Stimulated activated CD8-positive, alpha-beta memory T cell treated with anti-CD3 and anti-CD28 coated beads, Interleukin-4, amount 100 ng/mL, for 48 hours (primary cell): ENCODE measurements at places on chromosomes 16 and 17.
A peak's percentile ranks its signal among the peaks of the same experiment; 100 is the strongest.

- DNase-seq: no peak
These were observed 2.2 kb upstream of the PSME3 start for GRCh38 chr17:42830971-42831370.

GRCh38 chr17:37134050-37134449, 185.3 kb downstream of the AATF start:
- no peak for DNase-seq

GRCh38 chr17:57324060-57324459, 67.7 kb downstream of the MSI2 start:
- no peak for DNase-seq

GRCh38 chr17:33015716-33016346, 24.2 kb downstream of the SPACA3 start:
- no peak for DNase-seq

DNA sequence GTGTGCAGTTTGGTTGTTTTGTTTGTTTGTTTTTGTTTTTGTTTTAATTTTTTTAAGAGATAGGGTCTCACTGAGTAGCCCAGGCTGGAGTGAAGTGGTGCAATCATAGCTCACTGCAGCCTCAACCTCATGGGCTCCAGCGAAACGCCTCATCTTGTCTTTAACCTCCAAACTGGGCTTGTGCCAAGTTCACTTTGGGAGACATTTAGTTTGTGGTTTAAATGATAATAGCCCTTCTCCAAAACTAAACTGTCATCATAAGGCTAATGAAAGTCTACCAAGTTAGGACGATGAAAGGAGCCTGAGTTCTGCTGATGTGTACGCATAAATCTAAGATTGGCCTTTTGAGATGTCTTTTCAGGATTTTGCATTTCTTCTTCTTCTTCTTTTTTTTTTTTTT, 6.5 kb upstream of the CARD14 start:
- no peak for DNase-seq

GRCh38 chr17:68937890-68938514, 17.2 kb downstream of the ABCA8 start:
- no peak for DNase-seq

DNA sequence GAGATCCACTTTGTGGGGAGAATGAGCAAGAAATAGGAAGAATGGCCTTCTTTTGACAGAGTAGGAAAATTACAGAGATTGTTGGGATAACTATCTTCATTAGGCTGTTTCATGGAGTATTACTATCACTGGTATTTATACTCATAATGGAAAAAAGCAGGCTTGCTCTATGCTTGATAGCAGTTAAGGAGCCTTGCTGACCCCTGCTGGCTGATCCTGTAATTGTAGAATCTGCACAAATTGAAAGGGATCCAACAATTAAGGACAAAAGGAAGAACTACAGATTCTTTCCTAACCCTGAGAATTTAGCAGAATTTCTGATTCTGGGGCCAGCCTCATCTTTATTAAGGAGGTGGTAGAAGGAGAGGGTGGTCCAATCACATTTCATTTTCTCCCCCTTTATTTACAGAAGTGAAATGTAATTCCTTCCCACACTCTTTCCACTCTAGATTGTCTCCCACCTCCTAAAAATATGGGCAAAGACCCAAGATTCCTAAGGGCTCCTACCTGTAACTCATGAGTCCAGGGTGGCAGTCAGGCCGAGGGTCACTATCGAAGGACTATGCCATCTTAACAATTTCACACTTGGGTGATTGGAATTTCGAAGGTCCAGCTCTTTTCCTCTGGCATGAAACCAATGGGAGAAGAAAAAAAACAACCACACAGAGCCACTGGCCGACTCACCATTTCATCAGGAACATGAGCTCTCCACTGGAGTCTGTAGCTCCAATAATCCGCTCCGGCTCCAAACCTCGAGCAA, 26.3 kb downstream of the NFE2L1 start:
- DNase-seq: peak; percentile 86

DNA sequence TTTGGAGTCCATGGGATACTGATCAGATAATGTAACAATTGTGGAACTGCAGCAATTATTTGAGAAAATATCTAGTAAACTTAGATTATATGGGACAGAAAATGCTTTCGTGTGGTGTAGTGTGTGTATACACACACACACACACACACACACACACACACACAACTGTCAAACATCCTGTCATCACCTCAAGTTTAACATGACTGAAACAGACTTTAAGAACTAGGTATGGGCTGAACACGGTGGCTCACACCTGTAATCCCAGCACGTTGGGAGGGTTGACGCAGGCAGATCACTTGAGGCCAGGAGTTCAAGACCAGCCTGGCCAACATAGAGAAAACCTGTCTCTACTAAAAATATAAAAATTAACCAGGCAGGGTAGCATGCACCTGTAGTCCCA, 544 bp upstream of the EVI2A start:
- no peak for DNase-seq

- no peak for DNase-seq
These were observed 1.2 kb downstream of the AANAT start for GRCh38 chr17:76468634-76469010.

DNA sequence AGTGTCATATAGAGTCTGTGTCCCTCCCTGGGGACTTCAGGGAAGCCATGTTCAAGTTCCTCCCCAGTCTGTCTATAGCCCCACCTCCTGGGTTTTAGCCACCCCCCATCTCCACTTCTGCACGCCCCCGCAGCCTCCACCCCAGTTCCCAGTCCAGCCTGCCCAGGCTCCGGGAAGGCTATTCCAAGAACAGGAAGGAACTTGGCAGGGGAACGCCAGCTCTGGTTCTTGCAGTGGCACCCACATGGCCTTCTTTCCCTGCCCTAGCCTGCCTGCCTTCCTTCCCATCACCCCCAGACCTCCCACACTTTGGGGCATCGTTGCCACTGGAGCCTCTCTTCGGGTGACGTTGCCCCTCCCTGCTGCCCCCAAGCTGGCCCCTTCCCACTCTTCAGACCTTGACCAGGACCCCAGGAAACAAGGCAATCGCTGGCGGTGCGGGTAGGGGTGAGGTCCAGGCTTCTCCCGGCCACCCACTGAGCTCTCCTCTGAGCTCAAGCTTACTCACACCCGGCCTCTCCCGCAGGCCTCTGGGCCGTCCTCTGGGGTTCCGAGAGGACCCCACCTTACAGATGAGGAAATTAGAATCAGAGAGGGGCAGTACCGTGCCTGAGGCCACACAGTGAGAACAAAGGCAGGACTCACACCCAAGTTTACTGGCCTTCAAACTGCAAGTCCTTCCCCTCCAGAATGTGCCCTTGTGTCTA, 9.2 kb upstream of the CES4A start:
- DNase-seq: no peak

- no peak for DNase-seq
These were observed 2.0 kb downstream of the TBC1D10B start for GRCh38 chr16:30368122-30368791.

- DNase-seq: no peak
These were observed 19.2 kb upstream of the SREBF1 start for GRCh38 chr17:17855976-17856375.

DNA sequence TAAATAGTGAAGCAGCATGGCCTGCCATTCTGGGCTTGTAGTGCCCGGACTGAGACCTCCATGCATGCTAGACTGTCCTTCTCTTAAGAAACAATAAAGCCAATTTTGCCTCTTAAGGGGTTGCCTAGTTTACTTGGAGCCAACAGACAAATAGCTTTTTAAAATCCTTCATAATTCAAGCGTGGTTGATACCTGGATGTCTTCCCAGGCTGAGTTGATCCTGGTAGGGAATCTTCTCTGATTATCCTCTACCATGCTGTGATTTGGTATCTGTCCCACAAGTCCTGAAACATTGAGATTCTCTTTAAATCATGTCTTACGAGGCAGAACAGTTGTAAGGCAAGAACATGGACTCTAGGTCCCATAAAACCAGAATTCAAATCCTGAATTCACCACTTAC, 359.6 kb upstream of the CCL2 start:
- no peak for DNase-seq

DNA sequence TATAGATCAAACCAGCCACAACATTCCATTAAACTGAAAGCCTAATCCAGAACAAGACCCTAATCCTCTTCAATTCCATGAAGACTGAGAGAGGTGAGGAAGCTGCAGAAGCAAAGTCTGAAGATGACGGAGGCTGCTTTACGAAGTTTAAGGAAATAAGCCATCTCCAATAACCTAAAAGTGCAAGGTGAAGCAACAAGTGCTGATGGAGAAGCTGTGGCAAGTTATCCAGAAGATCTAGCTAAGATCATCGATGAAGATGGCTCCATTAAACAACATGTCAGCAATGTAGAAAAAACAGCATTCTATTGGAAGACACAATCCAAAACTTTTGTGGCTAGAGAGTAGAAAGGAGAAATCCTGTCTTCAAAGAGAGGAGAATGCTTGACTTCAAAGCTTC, 69.6 kb downstream of the KANSL1 start:
- no peak for DNase-seq

DNA sequence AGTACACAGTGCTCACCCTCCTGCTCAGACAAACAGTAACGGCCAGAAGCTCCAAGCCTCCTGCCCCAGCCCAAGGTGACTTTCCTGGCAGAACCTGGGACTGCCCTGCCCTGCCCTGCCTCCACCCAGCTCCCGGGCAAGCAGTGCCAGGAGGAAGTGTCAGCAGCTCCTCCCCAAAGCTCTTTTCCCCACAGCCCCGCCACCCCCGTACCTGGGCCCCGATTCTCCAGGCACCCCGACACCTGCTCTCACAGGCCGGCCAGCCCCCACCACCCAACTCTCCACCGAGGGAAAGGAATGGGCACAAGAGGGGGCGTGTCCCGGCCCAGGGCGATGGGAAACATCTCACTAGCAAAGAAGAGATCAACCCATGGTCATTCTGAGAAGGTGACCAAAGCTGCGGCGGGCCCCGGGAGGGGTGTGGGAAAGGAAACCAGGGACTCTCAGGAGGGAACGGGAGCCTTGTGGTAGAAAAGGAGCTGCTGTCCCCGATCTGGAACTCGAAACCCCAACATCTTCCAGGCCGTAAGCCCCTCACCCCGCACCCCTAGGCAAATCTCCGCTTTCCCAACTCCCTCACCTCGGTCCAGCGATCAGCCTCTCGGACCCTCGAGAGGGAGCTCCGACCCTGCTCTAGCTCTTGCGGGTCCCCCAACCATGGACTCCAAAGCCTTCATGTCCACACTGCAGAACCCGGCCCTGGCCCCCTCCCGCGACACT, 1.2 kb downstream of the BCAR1 start:
- DNase-seq: no peak

- no peak for DNase-seq
These were observed 23.4 kb upstream of the LITAF start for GRCh38 chr16:11610121-11610505.

GRCh38 chr17:79047923-79048825, 24.2 kb downstream of the C1QTNF1 start:
- DNase-seq: no peak

DNA sequence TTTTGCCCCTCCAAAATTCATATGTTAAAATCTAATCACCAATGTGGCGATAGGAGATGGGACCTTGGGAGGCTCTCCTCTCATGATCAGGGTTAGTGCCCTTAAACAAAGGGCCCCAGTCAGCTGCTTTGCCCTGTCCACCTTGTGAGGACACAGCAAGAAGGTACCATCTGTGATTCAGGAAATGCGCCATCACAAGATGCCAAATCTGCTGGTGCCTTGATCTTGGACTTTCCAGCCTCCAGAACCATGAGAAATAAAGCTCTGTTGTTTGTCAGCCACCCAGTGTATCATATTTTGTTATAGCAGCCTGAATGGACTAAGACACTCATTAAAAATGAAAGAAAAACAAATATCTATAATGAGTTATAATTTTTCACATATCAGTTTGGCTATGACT, 63.0 kb upstream of the NKD1 start:
- no peak for DNase-seq

GRCh38 chr17:34126965-34127364, 128.1 kb upstream of the CCL2 start:
- no peak for DNase-seq

GRCh38 chr16:31429314-31429713, 1.2 kb upstream of the COX6A2 start:
- no peak for DNase-seq

- no peak for DNase-seq
These were observed 14.5 kb downstream of the FOXN1 start for GRCh38 chr17:28520687-28521086.

- DNase-seq: no peak
These were observed 360.7 kb downstream of the PMP22 start for GRCh38 chr17:14904386-14904785.

DNA sequence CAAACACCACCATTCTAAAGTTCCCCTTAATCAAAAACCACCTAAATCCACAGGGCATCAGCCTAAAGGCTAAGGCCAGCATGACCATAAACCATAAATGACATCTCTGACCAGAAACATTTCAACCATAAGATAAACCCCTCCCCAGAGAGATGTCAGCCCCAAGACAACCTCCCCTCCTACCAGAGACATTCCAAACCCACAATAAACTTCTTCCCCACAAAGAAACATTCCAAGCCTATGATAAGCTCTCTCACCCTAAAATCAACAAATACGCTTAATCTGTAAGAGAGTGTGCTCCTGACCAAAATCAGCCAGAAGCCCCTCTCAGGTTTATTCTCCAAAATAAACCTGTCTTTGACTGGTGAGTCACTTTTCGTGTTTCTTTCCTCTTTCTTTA, 54.8 kb downstream of the SLFN5 start:
- no peak for DNase-seq

GRCh38 chr17:7745748-7746470, 28.4 kb downstream of the DNAH2 start:
- DNase-seq: no peak

GRCh38 chr16:49395021-49395420, 21.4 kb downstream of the C16orf78 start:
- no peak for DNase-seq

- no peak for DNase-seq
These were observed 19.3 kb downstream of the IGFBP4 start for GRCh38 chr17:40462343-40463121.

DNA sequence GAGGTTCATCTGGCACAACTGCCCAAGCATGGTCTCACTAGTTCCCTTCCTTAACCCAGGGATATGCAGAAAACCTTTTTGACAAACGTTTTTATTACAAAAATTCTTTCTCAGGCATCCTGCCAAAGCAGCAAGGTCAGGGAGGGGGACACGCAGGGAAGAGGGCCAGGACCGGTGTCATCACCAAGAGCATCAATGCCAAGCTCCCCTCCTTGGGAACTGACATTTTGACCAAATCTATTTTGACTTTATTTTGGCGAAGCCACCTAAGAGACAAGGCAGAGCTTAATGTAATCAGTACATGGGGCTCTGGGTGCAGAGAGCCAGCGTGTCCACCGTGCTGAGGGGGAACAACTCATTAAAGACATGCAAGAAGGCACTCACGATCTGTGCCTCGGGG, 265.2 kb downstream of the CBLN1 start:
- no peak for DNase-seq
